Stimulated activated CD4-positive, alpha-beta T cell treated with anti-CD3 and anti-CD28 coated beads, Interleukin-4, amount 100 ng/mL, for 4 hours (primary cell): ENCODE measurements at places on chromosomes 7 and 10.

DNA sequence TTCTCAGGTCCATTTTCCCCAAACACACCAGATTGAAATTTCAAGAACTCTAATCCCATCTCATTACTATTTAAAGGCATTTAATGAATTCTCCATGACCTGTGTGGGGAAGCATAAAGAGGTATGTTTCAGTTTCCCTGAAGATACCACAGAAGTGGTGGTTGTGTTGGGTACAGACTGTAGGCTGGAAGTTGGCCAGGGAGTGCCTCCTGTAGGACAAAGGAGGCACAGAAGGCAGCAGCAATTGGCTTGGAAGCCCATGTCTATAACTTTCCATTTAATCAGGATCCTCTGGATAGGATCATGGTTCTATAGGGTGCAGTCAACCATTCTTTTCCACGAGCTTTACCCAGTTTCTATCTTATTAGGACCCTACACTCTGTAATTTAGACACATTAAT lies 8.6 kb upstream of the BET1 start:
- DNase-seq, result no peak

GRCh38 chr10:10798864-10799192 lies 218.8 kb upstream of the CELF2 start:
- no peak for DNase-seq

DNA sequence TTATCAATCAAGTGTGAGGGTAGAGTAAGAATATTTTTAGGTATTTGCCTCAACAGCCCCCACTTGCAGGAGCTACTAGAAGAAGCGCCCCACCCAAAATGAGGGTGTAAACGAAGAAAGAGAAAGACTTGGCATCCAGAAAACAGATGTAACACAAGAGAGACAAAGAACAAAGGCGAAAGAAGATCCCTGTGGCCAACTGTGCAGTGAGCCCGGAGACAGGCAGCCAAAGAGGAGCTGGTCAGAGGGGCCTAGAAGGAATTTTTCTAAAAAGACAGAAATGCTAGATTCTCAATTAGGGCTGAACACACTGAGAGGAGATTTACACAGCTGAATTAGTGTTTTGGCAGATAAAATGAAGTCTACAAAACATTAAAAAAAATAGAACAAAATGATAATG lies 29.6 kb upstream of the EIF5AL1 start:
- no peak for DNase-seq

GRCh38 chr10:1002425-1003006 lies 14.3 kb downstream of the GTPBP4 start:
- DNase-seq, result no peak

GRCh38 chr10:86597306-86597705 lies 57.0 kb upstream of the OPN4 start:
- DNase-seq, result no peak

GRCh38 chr7:132872034-132872433 lies 209.9 kb downstream of the CHCHD3 start:
- no peak for DNase-seq

GRCh38 chr10:44467090-44467489 lies 82.2 kb upstream of the CXCL12 start:
- DNase-seq, result no peak

DNA sequence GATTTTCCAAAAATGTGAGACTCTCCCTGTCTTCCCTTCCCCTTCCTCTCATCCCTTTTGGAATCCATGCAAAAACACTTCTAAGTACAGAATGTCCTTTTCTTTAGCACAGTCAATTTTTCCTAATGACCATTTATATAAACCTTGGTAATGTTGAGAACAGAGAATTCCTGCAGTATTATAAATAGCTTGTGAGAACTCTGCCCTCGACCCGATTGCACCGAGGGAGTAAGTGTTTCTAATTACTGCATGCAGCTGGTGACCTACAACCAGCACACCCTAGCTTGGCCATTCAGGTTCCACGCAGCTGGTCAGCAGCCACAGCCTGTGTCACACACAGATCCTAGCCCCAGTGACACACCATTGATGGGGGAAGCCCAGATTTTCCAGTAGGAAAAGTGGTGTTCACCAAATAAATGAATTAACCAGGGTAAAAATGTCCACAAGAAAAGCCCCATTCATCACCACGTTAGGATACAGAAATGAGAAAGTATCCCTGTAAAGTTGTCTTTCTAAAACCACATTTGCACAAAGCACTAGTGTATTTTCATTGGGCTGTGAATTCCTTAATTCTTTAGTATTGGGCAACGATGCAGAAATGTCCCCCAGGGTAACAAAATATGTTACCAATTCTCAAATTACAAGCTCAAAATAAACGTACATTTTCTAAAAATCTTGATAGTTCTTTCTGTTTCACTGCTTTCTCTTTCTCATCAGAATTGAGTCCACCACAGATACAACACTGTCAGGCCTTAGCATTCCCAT lies 499.0 kb upstream of the KLF6 start:
- no peak for DNase-seq

DNA sequence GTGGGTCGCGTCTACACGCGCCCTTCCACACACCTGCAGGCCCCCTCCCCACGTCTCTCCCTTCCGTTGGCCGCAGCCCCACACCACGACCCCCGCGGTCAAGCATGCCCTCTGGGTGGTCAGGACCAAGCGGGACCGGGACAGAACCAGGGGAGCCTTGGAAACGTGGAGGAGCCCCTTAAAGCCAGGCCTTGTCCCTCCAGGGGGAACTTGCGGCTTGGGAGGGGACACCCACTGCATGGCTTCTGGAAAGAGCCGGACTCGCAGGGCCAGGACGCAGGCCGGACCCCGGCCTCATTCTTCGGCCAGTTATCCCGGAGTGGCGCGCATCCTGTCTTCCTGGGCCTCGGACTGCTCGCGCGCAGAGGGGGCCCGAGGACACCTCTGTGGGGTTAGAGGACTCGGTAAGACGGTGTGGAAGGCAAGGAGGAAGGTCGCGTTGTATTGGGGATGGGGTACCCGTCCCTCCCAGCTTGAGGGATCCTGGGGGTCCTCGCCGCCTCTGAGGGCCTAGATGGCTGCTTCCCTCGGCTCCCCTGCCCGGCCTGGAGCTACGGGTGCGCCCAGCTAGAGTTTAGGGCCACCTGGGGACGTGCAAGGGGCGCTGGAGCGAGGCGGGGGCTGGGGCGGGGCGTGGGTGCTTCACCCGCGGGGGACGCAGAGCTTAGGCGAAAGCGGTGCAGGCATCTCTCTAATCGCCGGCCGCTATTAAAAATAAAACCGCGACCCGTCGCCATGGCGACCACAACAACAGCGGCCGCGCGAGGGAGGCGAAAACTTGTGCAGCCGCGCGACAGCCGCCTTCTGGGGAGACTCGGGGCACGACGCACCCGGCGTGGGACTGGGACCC lies 1.8 kb upstream of the PDGFA start:
- no peak for DNase-seq

- DNase-seq, result no peak
These were observed 80.2 kb upstream of the MSRB2 start for GRCh38 chr10:23015021-23015707.

DNA sequence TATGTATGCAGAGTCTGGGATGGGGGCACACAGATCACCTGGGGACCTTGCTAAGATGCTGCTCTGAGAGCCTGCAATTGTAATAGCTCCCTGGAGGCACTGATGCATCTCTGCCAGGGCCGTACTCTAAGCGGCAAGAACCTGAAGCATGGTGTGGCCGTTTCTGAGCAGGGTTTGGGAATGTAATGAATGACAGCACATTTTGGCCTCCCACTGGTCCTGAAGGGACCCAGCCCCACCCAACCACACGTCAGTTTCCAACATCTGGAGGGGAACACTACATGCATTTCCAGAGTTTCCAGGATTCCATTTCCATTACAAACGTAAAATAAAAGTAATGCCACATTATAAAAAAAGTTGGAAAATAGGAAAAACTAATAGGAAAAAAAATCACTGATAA lies 14.0 kb downstream of the ZCCHC24 start:
- no peak for DNase-seq

DNA sequence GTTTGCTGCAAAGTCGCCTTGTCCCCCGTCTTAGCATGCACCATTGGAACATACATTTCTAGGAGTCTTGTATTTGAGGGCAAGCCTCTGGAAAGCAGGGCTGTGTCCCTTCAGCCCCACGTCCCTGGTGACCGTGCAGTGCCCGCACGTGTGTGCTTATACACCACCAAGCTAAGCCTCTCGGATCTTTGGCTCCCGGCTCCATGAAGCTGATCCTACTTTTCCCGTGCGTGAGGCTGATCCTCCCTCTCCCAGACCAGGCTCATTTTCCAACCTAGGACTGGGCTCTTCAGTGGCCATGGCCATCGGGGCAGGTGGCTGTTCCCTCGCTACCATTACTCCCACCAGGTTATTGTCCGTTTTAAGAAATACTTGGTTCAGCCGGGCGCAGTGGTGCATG lies 14.3 kb downstream of the MDH2 start:
- no peak for DNase-seq

DNA sequence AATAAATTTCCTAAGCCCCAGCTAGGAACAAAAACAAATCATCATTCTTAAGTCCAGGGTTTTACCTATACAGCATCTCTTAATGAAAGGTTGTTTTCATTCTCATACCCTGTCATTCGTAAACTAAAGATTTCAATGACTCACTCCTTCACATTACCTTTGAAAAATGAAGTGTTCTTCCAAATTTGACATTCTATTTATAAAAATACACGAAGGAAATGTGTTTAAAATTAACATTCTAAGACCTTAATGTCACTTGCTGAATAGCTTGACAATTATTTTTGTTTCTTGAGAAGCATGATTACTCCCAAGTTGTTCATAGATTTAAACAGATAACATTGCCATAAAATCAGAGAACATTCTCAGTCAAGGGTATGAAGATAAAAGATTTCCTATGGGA lies 1188.3 kb upstream of the SORCS1 start:
- no peak for DNase-seq

- DNase-seq, result no peak
These were observed 98.7 kb downstream of the ITIH5 start for GRCh38 chr10:7567911-7568620.

- DNase-seq, result no peak
These were observed 2.5 kb downstream of the PTER start for GRCh38 chr10:16439295-16439694.

DNA sequence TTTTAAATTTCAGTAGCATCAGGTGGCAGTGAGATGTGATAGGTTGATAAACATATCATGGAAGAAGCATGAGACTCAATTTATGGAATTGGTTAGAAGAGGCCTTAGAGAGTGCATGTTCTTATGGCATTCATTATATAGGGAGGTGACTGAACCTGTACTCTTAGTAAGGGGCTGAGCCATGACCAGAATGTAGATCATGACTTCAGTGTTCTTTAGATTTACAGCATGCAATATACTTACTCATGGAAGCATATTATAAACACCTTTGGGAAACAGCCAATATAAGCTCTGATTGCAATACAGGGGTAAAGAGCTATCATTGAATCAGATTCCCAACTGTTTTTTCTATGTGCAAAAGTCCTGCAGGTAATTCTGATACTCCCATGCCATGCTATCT lies 50.2 kb downstream of the NT5C3A start:
- DNase-seq, result no peak

DNA sequence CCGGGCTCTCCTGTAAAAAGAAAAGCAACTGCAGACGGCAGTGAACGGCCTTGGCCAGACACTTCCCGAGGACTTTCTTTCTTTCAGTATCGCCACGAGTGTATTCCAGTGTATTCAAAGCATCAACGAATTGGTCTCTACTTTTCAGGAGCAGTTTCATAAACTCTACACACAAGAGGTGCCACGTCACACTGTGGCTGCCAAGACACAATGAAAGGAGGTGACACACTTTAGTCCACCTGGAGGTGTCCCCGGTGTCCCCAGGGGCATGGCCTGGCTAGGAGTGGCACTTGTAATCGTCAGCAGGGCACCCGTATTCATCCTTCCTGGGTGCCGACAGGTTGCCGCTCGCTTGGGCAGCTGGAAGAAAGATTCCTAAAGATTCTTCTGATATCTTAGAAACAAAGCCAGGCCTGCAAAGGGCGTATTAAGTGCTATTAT lies 5.0 kb downstream of the TNS3 start:
- no peak for DNase-seq

- DNase-seq, result no peak
These were observed 56.5 kb downstream of the LYZL1 start for GRCh38 chr10:29345144-29345909.

DNA sequence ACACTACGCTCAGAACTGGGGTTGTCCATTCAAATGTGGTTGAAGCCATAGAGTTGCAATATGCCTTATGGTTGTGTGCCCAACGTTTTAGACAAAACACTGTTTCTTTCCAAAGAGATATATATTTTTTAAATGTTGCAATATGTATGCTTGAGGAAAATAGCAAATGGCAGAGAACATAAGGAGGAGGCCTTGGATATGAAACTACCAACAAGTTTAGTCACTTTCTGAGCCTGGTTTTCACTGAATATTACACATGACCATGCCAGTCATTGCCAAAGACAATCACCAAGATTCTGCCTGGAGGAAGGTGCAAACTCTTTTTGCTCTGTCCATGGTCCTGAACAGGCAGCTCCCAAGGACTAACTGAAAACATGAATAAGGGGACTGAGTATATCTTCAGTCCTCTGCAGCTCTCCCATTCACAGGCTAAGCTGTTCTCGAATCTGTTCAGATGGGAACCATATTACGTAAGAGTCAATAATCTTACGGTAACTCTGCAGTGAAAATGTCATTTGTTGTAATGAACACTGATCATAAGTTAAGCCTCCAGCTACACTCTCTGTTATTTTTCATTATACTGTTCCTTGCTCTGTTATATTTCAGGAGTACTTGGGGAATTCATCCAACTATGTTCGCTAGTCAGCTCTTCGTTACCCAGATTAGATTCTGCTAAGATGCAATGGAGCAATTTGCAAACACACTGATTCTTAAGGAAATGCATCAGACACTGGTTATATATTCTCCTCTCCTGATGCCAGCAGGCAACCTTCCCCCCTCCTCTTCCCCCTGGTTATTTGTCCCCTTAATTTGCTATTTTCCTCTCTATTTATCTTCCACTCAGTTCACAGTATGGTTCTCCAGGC lies 90.7 kb upstream of the C1QL3 start:
- no peak for DNase-seq

DNA sequence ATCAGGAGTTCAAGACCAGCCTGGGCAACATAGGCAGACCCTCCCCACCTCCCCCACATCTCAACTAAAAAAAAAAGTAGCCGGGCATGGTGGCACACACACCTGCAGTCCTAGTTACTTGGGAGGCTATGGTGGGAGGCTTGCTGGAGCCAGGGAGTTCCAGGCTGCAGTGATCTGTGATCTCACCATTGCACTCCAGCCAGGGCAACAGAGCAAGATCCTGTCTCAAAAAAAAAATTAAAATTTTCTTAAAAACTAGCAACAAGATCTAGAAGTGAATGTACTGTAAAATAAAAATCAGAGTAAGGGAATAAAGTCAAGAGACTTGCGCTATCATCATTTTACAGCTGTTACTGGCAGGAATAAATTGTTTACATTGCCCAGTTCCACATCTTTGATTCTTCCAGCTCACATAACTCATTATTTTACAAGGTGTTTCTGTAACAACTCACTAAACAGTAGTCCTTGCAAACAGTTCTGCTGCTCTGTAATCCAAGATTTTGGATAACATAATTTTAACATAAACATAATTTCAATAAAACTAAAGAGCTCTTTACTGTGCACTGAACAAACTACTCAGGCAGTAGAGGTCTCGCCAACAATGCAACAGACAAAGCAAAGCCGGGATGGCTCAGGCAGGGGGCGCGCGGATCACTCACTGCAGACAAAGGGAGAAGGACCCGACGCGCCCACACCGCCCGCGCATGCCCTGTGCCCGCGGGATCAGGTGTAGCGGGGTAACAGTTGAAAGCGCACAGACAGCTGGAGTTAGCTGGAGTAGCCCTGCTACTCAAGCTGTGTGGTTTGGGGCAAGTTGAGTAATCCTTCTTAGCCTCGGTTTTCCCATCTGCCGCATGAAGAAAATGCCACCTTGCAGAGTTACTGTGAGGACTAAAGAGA lies 73.3 kb upstream of the NFE2L3 start:
- peak; percentile 78 for DNase-seq
